ENCODE measurements at places on chromosomes 13 and 19.
A peak's percentile ranks its signal among the peaks of the same experiment; 100 is the strongest.

DNA sequence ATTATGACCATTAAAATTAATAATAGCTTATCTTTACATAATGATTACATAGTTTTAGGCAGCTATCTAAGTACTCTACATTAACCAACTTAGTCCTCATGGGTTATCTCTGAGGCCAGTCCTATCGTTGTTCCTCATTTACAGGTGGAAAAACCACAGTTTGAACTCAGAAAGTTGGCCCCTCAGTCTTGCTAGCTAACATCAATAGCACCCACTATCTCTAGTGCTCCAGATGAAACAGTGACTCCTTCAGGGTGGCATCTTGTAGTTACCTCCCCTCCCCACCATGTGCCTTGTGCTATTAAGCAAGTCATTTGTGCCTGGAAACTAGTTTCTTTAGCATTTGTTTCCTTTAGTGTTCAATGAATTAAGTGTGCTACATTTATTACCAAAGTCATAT, 1086.7 kb downstream of the EFNB2 start:
- DNase-seq = no peak

GRCh38 chr19:16376241-16376640, 51.6 kb downstream of the KLF2 start:
- no peak for DNase-seq

DNA sequence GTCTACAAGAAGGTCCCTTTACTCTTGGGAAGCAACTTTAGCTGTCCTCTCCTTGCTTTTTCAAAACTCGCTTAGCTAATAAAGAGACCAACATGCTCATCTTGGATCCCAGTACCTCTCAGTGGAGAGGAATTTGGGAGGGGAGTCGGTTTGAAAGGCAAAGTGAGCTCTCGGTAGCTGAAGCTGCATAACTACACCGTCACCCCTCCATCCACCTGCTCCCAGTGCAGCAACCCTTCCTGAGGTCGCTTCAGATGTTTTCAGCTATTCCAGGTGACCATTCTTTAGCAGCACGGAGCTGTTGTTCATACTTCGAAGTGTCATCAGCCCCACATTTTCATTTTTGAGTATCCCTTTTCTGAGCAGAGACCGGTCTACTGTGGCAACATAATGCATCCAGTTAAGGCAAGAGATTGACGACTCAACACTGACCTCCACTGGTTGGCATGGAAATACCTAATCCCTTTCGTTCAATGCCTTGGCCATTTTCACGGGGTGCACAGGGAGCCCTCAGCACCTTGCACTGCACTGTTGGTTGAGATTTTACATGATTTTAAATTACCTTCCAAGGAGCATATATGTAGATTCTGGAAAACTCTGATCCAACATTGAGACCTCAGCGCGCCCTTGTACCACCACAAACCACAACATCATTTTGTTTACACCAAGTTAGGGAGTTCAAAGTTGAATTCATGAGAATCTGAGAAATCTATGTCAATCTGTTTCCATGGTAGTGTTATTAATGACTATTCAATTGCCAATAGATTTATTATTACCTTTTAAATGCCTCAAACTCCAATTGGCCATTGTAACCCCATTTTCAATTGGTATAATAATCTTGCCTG, 42.2 kb downstream of the DLEU7 start:
- peak; percentile 58 for DNase-seq

DNA sequence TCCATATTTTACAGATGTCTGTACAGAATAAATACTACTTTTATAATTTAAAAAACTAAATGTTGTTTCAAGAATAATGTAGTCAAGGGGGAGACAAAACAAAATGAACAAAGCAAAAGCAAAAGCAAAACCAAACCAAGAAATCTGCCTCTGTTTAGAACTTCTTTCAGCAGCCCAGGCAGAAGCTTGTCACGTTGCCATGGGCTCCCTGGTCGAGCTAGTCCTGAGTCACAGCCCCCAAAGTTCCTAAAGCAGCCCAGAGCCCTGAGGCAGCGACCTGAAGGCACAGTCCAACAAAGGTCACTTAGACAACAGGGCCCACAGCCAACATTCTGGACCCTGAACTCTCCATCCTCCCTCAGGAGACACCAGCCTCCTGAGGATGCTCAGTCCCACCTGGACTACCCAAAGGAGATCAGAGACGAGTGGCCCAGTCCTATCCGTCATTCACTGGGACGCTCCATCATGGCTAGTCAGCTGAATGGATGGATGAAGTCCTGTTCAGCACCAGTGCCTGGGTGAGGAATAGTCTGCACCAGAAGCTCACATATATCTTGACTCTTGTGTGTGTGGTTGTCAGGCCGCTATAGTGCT, 41.7 kb downstream of the SIAH3 start:
- no peak for DNase-seq

DNA sequence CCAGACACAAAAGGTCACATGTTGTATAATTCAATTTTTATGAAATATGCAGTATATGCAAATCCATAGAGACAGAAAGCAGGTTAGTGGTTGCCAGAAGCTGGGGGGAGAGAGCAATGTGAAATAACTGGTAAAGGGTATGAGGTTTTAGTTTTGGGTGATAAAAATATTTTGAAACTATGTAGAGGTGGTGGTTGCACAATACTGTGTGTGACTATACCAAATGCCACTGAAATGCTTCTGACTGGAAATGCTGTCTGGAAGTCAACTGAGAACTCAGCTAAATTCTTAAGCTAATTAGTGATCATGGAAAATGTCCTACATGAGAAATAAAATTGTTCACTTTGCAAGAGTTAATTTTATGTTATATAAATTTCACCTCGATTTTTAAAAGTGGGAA, 65.3 kb upstream of the RXFP2 start:
- DNase-seq = no peak
